ENCODE measurements at places on chromosomes 2 and 18. TPM values are rescaled to one million over a fixed set of nuclear protein-coding genes. Genes with fewer than 3 reads are reported as not detected.

GRCh38 chr18:60413944-60414547 lies 41.5 kb upstream of the MC4R start:
- H3K36me3 ChIP-seq: no peaks in the 10 kb centered on the region
- H3K4me1 ChIP-seq: no peaks in the 10 kb centered on the region
- DNase-seq: no peak
- H3K27ac ChIP-seq: no peak overlapping the region

DNA sequence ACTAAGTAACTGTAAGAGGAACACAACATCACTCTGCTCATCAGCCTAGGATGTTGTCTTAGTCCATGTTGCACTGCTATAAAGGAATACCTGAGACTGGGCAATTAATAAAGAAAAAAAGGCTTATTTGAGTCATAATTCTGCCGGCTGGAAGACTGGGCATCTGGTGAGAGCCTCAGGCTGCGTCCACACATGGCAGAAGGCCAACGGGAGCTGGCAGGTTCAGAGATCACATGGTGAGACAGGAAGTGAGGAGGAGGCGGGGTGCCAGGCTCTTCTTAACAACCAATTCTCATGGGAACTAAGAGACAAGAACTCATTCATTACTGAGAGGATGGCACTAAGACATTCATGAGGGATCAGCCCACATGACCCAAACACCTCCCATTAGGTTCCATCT lies 46.8 kb downstream of the EPG5 start:
- DNase-seq: peak; percentile 77
- no peak overlapping the region for H3K27ac ChIP-seq
- H3K4me1 ChIP-seq: peaks cover 12% of the 10 kb centered on the region
- no peak overlapping the region for H3K4me3 ChIP-seq

GRCh38 chr2:45942237-45942738 lies 290.8 kb downstream of the PRKCE start:
- no peaks in the 10 kb centered on the region for H3K27me3 ChIP-seq
- no peak for DNase-seq
- no peaks in the 10 kb centered on the region for H3K36me3 ChIP-seq
- no peak overlapping the region for H3K4me3 ChIP-seq
- H3K4me1 ChIP-seq: peaks cover 15% of the 10 kb centered on the region
- no peak overlapping the region for H3K27ac ChIP-seq

DNA sequence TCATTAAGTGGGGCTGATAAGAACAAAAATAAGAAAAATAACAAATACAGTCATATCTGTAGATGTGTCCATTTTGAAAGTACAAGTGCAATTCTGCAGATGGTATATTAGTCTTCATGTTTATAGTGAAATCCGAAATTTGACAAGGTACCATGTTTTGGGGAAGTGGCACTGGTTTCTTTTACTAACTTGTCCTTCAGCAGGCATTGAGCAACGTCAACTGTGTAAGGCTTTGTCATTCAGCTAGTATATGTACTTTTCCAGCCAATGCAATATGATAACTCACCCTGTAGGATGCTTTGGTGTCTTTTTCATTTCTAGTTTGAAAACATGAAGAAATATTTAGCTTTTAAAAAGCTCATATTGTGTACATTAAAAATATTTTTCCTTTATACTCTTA lies 139.9 kb downstream of the MCFD2 start:
- H3K4me3 ChIP-seq: no peak overlapping the region
- no peaks in the 10 kb centered on the region for H3K27me3 ChIP-seq
- no peak overlapping the region for H3K27ac ChIP-seq
- H3K4me1 ChIP-seq: peaks cover 18% of the 10 kb centered on the region
- DNase-seq: no peak
- H3K36me3 ChIP-seq: no peaks in the 10 kb centered on the region

The GBX2 gene
- not detected for total RNA-seq

The CRYBA2 gene
- total RNA-seq: not detected

The MARCHF4 gene
- total RNA-seq: not detected

The SLC11A1 gene
- total RNA-seq: 3.7 TPM

- peaks cover 5% of the 10 kb centered on the region for H3K4me1 ChIP-seq
- no peaks in the 10 kb centered on the region for H3K36me3 ChIP-seq
- H3K27ac ChIP-seq: no peak overlapping the region
- no peaks in the 10 kb centered on the region for H3K27me3 ChIP-seq
- H3K4me3 ChIP-seq: no peak overlapping the region
These were observed 29.8 kb upstream of the YES1 start for GRCh38 chr18:841647-842370.

GRCh38 chr2:12819721-12820120 lies 103.0 kb downstream of the TRIB2 start:
- H3K27ac ChIP-seq: peak overlapping the region; percentile 73
- no peak for DNase-seq
- H3K4me3 ChIP-seq: no peak overlapping the region
- H3K4me1 ChIP-seq: peaks cover 31% of the 10 kb centered on the region
- no peaks in the 10 kb centered on the region for H3K27me3 ChIP-seq

DNA sequence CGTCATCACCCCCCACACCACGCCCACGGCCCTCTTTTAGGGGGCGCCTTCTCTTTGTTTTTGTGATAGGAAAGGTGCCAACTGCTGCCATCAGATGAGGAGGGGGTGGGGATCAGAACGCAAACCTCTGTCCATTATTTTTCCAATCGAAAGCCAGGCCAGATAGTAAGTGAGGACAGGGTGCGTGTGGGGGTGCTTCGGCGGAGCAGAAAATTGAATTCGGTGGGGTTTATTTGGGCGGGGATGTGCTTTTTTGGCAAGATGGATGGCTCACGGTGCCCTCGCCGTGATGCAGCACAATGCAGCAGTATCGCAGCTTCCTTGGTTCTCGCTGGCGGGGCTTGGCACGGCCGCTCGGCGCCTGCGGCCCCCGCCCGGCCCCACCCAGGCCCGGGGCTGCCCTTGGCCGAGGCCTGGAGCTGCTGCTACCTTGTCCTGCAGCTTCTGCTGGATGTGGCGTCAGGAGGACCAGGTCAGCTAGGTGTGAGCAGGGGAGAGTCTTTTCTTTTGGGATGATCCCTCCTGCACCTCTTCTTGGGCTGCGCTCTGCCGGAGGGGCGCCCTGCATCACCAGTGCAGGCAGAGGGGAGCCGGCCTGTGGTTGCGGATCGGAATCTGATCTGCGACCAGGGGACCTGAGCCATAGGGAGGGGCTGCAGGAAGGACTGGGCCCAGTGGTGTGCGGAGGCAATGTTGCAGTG lies 1.3 kb downstream of the SPTBN1 start:
- peak overlapping the region; percentile 90 for H3K27ac ChIP-seq
- no peaks in the 10 kb centered on the region for H3K27me3 ChIP-seq
- H3K4me1 ChIP-seq: peaks cover 53% of the 10 kb centered on the region
- no peaks in the 10 kb centered on the region for H3K36me3 ChIP-seq

GRCh38 chr18:26210147-26210546 lies 16.1 kb upstream of the TAF4B start:
- no peak for DNase-seq
- no peaks in the 10 kb centered on the region for H3K36me3 ChIP-seq
- H3K27me3 ChIP-seq: no peaks in the 10 kb centered on the region
- no peaks in the 10 kb centered on the region for H3K4me1 ChIP-seq
- no peak overlapping the region for H3K27ac ChIP-seq
- H3K4me3 ChIP-seq: no peak overlapping the region

Data from gastrocnemius medialis (tissue), 4 donors.